SW480 (cell line): ENCODE measurements at places on chromosomes 5 and 9.

- DNase-seq, result no peak
Measured at GRCh38 chr9:117535434-117535833, 120.6 kb upstream of the ASTN2 start.

- no peak for DNase-seq
Measured at GRCh38 chr9:134291452-134291881, 34.8 kb upstream of the RXRA start.

DNA sequence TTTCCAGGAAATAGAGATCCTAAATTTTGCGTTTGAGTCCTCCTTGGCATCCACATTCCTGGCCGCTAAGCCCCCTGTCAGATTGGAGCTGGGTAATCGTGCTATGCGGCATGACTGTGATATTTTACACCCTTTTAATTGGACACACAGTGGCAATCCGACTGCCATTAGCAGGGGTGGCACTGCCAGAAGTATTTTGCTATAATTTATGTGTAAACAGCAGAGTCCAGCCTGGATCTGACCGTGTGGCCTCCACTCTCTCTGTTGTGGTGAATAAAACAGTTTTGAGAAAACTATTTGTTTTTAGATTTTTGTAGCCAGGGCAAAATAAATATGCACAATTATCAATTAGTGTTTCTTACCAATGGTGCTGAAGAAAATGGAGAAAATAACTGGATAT is 281.0 kb upstream of the IRX2 start:
- DNase-seq, result no peak

- DNase-seq, result no peak
Measured at GRCh38 chr5:2260211-2261003, 377.7 kb upstream of the IRX4 start.

DNA sequence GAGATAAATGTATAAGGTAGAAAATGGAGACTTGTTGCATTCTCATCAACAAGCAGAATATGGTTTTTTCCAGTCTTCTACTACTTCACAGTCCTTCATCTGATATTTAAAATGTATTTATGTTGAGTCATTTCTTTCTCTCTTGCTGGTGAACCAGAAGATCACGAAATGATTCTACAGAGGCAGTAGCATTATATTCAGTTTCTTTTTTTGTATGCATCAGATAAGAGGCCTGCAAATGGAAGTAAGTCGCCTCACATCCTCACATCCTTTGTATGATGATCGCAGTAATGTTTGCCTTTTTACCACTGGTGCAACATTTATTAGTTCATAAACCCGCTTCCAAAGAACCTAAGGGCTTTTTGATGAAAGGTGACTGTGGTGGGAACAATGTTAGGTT is 22.1 kb upstream of the IL13 start:
- no peak for DNase-seq

DNA sequence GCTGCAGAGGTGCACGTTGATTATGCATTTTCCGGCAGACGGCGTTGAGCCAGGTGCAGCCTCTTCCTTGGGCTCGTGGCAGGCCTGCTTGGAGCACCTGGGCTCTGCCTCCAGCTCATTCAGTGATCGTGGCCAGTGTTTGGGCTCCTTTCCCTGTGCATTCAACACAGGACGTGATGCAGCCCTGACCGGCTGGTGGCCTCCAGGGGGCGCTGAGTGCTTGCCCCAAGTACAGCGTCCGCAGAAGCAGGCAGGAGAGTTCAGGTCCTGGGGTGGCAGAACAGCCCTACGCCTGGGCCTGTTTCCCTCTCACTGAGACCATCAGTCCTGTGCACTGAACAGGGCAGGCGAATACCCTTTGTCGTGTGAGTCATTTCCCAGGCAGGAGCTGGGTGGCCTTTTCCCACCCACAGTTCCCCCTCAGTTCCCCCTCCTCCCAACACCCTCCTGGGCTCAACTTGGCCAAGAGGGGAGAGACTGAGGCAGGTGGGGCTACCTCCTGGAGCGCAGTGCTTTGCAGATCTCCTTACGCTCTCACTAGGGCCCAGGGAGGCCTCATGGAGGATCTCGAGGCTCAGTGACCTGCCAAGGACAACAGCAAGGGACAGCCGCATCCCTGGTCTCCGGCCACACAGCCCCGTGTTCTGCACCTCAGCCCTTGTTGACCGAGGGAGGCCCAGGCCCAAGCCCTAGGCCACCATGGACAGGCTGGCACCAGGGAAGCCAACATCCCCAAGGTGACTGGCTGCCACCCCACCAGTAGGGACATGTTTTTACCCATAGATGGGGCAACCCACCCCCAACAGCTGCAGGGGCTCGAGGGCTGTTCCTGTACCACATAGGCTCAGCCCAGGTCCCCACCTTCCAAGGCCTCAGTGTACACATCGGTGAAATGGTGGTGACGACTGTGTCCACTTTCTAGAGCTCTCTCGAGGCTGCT is 52.9 kb downstream of the LRSAM1 start:
- peak; percentile 81 for DNase-seq
